Effector memory CD8-positive, alpha-beta T cell (primary cell): ENCODE measurements at places on chromosomes 11 and 22.
A peak's percentile ranks its signal among the peaks of the same experiment; 100 is the strongest.

- no peak overlapping the region for H3K27ac ChIP-seq
- peaks cover 5% of the 10 kb centered on the region for H3K4me1 ChIP-seq
- H3K4me3 ChIP-seq = no peak overlapping the region
- DNase-seq = no peak
- H3K27me3 ChIP-seq = peaks cover 6% of the 10 kb centered on the region
- no peaks in the 10 kb centered on the region for H3K36me3 ChIP-seq
Observed at GRCh38 chr11:120657306-120658070, 145.9 kb downstream of the GRIK4 start.

DNA sequence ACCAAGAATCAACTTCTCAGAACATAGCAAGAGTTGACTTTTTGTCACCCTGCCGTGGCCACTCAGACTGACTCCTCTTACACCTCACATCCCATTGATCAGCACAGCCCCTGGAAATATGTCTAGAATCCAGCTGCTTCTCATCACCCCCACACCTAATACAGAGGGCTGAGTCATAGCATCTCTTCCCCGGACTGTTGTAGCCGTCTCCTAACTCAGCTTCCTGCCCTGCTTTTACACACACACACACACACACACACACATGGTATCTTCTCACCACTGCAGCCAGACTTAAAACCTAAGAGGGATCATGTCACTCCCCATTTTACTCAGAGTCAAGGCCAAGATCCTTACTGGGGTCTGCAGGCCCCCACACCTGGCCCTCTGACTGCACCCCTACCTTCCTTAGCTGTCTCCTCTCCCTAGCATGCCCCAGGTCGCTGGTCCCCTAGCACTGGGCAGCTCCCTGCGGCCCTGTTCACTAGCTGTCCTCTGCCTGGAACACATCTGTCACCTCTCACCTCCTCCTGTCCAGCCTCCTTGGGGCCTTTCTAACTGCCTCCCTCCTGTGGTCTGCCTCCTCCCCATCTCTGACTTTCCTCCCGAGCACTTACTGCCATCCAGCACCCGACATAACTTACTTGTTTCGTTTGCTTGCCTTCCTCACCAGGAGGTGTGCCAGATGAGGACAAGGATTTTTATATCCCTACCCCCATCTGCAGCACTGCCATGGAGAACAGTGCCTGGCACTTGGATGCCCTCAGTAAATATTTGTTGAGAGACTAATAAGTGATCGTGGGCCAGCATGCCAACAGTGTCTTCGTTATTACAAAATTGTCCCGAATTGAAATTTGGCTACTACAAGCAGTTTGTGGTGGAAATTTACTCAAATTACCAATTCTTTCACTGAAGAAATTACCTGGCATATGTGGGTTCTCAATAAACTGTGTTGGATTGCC is 61.9 kb downstream of the BMAL1 start:
- peak overlapping the region; percentile 47 for H3K4me3 ChIP-seq
- H3K27ac ChIP-seq = peak overlapping the region; percentile 69
- H3K36me3 ChIP-seq = peaks cover 10% of the 10 kb centered on the region
- peaks cover 58% of the 10 kb centered on the region for H3K4me1 ChIP-seq

DNA sequence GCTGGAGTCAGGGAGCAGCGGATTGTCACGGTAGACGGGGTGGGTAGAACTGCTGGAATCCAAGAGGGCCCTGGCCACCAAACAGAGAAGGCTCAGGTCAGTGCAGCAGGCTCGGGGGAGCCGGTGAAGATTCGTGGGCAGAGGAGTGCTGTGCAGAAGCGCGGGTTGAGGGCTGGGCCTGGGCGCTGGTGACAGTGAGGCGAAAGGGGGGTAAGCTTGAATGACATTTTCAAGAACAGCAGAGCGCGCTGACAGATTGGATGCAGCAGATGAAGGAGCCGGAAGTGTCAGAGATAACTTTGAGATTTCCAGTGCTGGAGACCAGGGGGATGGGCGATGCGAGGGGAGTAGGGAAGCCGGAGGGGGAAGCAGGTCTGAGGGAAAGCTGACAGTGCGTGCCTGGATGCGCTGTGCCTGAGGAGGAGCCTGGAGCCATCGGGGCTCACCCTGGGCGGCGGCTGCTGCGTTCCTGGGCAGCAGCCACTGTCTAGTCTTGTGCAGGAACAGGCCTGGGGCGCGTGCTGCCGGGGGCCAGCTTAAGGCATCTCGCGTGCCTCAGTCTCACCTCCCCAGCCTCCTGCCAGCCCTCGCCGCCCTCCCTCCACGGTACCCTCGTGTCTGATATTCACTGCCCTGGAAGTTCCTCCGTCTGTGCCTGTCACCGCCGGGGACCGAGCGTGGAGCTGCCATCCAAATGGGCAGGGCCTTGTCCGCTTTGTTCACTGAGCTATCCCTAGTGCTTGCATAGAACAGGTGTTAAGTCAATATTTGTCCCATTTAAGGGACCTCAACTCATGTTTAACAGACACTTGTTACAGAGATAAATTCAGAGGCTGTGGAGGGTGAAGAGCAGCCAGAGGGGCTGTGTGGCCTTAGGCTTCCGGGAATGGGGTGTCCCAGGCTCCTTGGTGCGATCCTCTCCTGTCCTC is 5.2 kb downstream of the GRIK4 start:
- no peaks in the 10 kb centered on the region for H3K4me1 ChIP-seq
- peaks cover 47% of the 10 kb centered on the region for H3K27me3 ChIP-seq
- no peak overlapping the region for H3K27ac ChIP-seq
- no peak for DNase-seq
- no peaks in the 10 kb centered on the region for H3K36me3 ChIP-seq

- no peak for DNase-seq
- peaks cover 15% of the 10 kb centered on the region for H3K4me1 ChIP-seq
- peak overlapping the region; percentile 23 for H3K27ac ChIP-seq
- H3K27me3 ChIP-seq = no peaks in the 10 kb centered on the region
- no peak overlapping the region for H3K4me3 ChIP-seq
Observed at GRCh38 chr11:96095884-96096303, 172.0 kb upstream of the MTMR2 start.

DNA sequence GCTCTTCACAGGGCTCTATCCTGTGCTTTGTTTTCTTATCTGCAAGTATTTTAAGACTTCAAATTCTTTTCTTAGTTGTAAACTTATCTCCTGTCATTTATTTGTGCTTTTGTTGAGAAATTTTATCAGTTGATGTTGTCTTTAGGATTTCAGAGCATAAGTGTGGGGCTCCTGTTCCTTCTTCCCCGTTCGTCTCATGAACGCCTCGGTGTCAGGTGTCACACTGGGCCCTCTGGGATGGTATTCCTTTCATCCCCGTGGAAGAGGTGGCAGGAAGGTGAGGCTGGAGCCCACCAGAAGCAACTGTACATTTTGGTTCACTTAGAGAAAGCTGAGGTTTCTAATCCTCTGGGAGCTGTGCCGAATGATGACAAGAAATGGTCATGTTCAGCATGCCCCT is 17.9 kb downstream of the NADSYN1 start:
- H3K27me3 ChIP-seq = no peaks in the 10 kb centered on the region
- DNase-seq = no peak
- H3K4me3 ChIP-seq = no peak overlapping the region

- no peak for DNase-seq
- H3K4me1 ChIP-seq = peaks cover 8% of the 10 kb centered on the region
- peak overlapping the region; percentile 82 for H3K27ac ChIP-seq
Observed at GRCh38 chr11:134332189-134332631, 422 bp downstream of the GLB1L2 start.

DNA sequence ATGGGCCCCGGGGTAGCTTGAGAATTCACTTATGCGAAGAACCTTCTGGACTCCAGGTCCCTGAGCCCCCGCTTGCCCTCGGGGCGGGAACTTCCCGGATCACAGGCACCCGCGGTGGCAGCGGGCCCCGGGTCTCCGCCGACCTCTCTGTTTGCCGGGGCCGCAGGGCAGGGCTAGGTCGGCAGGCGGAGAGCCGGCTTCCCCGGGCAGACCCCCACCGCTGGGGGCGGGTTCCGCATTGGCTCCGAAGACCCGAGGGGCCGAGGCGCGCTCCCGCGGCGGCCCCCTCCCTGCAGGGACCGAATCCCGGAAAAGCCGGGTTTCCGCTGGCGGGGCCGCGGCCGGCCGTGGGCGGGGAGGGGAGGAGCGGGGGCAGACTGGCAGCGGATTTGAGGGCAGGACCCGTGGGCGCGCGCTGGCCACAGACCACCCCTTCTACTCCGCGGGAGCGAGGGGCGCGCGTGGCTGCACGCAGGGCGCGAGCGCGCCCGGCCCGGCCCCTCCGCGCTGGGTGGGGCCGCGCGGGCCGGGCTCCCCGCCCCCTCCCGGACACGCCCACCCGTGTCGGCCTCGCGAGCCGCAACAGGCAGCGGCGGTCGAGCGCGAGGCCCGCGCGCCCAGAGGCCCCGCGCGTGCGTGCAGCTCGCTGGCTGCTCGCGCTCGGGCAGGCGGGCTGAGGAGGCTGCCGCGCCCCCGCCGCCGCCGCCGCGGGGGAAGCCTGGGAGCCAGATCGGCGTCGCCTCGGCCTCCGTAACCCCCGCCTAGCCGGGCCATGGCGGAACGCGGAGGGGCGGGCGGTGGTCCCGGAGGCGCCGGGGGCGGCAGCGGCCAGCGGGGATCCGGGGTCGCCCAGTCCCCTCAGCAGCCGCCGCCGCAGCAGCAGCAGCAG is at the start of gene PACS1:
Gene PACS1 (plus strand): TSS at position 558 of the 889 bp plus-strand sequence. CDS start 215 bp downstream, at position 773.
- peak; percentile 74 for DNase-seq
- peak within 1 kb of the TSS; percentile 93 for H3K4me3 ChIP-seq
- peaks cover 73% of the 10 kb centered on the region for H3K36me3 ChIP-seq
- peak within 1 kb of the TSS; percentile 94 for H3K27ac ChIP-seq

DNA sequence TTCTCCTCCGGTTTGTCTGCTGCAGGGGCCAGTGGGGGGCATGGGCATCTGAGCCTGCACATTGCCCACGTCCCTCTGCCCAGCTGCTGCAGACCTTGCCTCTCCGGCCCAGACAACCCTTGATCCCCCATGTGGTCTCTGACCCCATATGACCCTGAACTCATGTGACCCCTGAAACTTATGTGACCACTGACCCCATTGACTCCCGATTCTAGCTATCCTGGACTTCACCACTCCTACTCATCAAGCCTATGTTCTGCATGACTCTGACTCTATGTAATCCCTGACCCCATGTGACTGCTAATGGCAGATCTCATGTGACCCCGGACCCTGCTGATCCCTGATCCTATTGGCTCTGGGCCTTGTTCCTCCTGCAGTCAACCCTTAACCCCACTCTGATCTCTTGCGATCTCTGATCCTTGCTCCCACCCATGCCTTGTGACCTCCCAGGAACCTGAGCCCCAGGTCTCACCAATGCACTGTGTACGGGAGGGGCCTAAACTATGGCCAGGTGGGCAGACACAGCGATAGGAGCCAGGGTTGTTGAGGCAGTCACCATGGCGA is 5.7 kb downstream of the LTBP3 start:
- peaks cover 22% of the 10 kb centered on the region for H3K36me3 ChIP-seq
- no peaks in the 10 kb centered on the region for H3K27me3 ChIP-seq
- no peak for DNase-seq

DNA sequence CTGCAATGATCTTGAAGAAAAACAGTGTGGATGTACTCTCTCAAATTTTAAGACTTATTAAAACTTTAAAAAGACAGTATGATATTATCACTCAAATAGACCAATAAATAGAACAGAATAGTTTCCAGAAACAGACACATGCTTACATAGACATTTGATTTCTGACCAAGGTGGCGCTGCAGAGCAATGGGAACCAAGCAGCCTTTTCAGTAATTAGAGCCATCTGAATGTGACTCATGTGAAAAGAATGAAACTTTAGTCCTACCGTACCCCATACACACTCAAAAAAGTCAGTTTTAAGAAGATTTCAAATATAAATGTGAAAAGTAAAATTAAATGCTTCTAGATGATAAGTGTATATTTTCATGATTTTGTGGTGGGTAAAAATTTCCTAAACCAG is 74.2 kb upstream of the MS4A8 start:
- no peaks in the 10 kb centered on the region for H3K4me1 ChIP-seq
- no peak overlapping the region for H3K27ac ChIP-seq
- H3K4me3 ChIP-seq = no peak overlapping the region
- no peaks in the 10 kb centered on the region for H3K36me3 ChIP-seq

- no peaks in the 10 kb centered on the region for H3K4me1 ChIP-seq
- no peak overlapping the region for H3K27ac ChIP-seq
- no peak overlapping the region for H3K4me3 ChIP-seq
- H3K36me3 ChIP-seq = no peaks in the 10 kb centered on the region
- DNase-seq = no peak
- peaks cover 30% of the 10 kb centered on the region for H3K27me3 ChIP-seq
Observed at GRCh38 chr11:121123496-121124069, 22.5 kb downstream of the TECTA start.

GRCh38 chr11:25655636-25656035 is 676.3 kb upstream of the ANO3 start:
- DNase-seq = no peak
- H3K27ac ChIP-seq = no peak overlapping the region
- H3K4me3 ChIP-seq = no peak overlapping the region

- H3K4me1 ChIP-seq = peaks cover 17% of the 10 kb centered on the region
- peak overlapping the region; percentile 87 for H3K4me3 ChIP-seq
- H3K27ac ChIP-seq = peak overlapping the region; percentile 94
- no peak for DNase-seq
- H3K27me3 ChIP-seq = no peaks in the 10 kb centered on the region
- H3K36me3 ChIP-seq = peaks cover 13% of the 10 kb centered on the region
Observed at GRCh38 chr11:96390488-96390792, 627 bp downstream of the JRKL start.

- H3K4me3 ChIP-seq = peak overlapping the region; percentile 46
- H3K4me1 ChIP-seq = peaks cover 12% of the 10 kb centered on the region
- no peak for DNase-seq
- H3K27me3 ChIP-seq = peaks cover 52% of the 10 kb centered on the region
- H3K36me3 ChIP-seq = peaks cover 11% of the 10 kb centered on the region
Observed at GRCh38 chr11:75770102-75770501, 1.5 kb downstream of the DGAT2 start.

GRCh38 chr22:36384766-36385481 is 2.8 kb downstream of the MYH9 start:
- peaks cover 54% of the 10 kb centered on the region for H3K4me1 ChIP-seq
- H3K4me3 ChIP-seq = peak overlapping the region; percentile 96
- DNase-seq = no peak
- peak overlapping the region; percentile 97 for H3K27ac ChIP-seq
- H3K36me3 ChIP-seq = peaks cover 72% of the 10 kb centered on the region
- no peaks in the 10 kb centered on the region for H3K27me3 ChIP-seq

DNA sequence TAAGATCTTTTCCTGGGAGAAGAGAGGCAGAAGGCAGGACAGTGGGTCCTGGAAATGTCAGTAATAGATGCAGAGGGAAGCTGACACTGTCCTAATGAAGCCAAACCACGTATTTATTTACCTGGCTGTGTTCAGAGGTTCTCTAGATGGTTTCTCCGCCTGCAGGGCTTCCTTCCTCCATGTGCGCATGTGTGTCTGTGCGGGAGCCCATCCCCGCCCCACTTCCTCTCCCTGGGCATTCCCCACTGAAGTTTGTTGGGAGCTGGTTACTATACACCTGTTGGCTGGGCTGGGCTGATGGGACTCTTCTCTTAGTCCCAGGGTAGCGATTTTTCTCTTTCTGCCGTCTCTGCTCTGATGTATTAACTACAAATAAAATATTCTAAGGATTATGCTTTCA is 204.9 kb upstream of the TBCEL start:
- peaks cover 12% of the 10 kb centered on the region for H3K4me1 ChIP-seq
- no peak for DNase-seq
- H3K36me3 ChIP-seq = no peaks in the 10 kb centered on the region
- H3K27ac ChIP-seq = no peak overlapping the region

- no peak overlapping the region for H3K27ac ChIP-seq
- H3K36me3 ChIP-seq = no peaks in the 10 kb centered on the region
- H3K4me1 ChIP-seq = no peaks in the 10 kb centered on the region
- H3K27me3 ChIP-seq = no peaks in the 10 kb centered on the region
- no peak for DNase-seq
- H3K4me3 ChIP-seq = no peak overlapping the region
Observed at GRCh38 chr11:80182901-80183300, 742.1 kb upstream of the TENM4 start.
